ENCODE measurements at places on chromosomes 2 and 18.
A peak's percentile ranks its signal among the peaks of the same experiment; 100 is the strongest.

DNA sequence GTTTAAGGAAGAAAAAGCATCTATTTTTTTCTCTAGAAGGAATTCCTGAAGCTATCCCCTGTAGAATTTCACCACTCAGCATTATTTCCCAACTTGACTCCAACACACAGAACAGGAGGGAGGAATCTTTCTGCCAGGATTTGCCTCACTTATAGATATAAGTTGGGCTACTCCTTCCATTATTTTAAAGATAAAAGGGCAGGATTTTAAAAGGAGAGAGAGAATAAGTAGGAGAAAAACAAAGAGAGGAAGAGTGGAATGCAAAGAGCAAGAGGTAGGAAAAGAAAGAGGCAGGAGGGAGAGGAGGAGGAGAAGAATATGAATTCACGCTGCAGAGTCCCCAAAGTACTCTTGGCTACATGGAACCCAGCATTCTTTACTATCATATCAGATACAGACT lies 182.5 kb downstream of the TCF4 start:
- DNase-seq: no peak

DNA sequence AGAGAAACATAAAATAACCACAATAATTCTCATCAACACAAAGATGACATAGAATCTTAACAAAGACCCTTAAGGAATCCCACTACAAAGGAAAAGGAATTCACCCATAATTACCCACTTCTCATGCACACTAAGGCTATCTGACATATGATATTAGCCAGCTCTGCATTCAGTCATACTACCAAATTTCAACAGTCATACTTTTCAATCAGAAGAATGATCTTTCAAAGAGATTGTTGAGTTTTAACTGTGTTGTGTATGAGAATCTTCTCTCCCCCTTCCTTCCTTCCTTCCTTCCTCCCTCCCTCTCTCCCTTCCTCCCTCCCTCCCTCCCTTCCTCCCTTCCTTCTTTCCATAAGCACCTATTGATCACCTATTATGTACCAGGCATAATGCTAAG lies 17.0 kb downstream of the FZD7 start:
- DNase-seq: no peak

DNA sequence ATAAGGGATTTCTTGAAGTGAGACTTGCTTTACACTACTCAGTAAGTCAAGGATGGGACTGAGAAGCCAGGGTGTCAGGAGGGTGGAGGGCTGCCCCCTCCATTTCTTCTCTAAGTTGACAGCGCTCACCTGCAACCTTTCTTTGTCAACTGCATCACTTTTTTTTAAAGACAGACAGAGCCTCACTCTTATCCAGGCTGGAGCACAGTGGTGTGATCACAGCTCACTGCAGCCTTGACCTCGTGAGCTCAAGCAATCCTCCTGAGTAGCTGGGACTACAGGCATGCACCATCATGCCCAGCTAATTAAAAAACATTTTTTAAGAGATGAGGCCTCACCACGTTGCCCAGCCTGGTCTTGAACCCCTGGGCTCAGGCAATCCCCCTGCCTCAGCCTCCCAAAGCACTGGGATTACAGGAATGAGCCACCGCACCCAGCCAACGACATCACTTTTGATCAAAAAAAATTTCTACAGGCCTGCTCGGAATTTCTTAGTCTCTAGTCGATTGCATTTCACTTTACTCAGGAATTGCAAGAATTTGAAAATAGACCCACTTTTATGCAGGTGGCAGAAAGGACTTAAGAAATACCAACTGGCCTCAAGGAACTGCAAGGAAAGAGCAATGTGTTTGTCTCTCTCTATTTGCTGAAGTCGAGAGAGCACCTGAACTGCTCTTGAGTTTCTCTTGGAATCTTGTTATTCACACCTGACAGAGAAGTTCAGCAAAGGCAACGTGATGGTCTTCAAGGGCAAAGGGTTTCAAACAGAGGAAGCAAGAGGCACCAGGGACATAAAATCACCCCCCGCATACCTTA lies 101.4 kb downstream of the MYOM1 start:
- DNase-seq: no peak

- no peak for DNase-seq
These were observed 21.0 kb upstream of the CABLES1 start for GRCh38 chr18:23114171-23114881.

GRCh38 chr2:239190921-239191885 lies 209.6 kb downstream of the HDAC4 start:
- no peak for DNase-seq

DNA sequence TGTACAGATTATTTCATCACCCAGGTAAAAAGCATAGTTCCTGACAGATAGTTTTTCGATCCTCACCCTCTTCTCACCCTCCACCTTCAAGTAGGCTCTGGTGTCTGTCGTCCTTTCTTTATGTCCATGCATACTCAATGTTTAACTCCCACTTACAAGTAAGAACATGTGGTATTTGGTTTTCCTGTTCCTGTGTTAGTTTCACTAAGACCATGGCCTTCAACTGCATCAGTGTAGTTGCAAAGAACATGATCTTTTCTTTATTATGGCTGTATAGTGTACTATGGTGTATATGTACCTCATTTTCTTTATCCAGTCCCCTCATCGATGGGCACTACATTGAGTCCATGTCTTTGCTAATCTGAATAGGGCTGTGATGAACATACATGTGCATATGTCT lies 184.2 kb downstream of the KCNJ3 start:
- DNase-seq: no peak

GRCh38 chr2:121836611-121837010 lies 81.2 kb downstream of the TSN start:
- DNase-seq: no peak

- no peak for DNase-seq
These were observed 320.3 kb upstream of the VRK2 start for GRCh38 chr2:57726294-57726693.

GRCh38 chr2:230849633-230850357 lies 14.9 kb upstream of the ITM2C start:
- DNase-seq: no peak

- no peak for DNase-seq
These were observed 11.8 kb downstream of the GNAL start for GRCh38 chr18:11700876-11701275.

DNA sequence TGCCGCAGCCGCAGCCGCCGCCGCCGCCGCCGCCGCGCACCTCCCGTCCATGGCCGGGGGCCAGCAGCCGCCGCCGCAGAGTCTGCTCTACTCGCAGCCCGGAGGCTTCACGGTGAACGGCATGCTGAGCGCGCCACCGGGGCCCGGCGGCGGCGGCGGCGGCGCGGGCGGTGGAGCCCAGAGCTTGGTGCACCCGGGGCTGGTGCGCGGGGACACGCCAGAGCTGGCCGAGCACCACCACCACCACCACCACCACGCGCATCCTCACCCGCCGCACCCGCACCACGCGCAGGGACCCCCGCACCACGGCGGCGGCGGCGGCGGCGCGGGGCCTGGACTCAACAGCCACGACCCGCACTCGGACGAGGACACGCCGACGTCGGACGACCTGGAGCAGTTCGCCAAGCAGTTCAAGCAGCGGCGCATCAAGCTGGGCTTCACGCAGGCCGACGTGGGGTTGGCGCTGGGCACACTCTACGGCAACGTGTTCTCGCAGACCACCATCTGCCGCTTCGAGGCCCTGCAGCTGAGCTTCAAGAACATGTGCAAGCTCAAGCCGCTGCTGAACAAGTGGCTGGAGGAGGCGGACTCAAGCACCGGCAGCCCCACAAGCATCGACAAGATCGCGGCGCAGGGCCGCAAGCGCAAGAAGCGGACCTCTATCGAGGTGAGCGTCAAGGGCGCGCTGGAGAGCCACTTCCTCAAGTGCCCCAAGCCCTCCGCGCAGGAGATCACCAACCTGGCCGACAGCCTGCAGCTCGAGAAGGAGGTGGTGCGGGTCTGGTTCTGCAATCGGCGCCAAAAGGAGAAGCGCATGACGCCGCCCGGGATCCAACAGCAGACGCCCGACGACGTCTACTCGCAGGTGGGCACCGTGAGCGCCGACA lies 2.4 kb downstream of the POU3F3 start:
- DNase-seq: no peak

DNA sequence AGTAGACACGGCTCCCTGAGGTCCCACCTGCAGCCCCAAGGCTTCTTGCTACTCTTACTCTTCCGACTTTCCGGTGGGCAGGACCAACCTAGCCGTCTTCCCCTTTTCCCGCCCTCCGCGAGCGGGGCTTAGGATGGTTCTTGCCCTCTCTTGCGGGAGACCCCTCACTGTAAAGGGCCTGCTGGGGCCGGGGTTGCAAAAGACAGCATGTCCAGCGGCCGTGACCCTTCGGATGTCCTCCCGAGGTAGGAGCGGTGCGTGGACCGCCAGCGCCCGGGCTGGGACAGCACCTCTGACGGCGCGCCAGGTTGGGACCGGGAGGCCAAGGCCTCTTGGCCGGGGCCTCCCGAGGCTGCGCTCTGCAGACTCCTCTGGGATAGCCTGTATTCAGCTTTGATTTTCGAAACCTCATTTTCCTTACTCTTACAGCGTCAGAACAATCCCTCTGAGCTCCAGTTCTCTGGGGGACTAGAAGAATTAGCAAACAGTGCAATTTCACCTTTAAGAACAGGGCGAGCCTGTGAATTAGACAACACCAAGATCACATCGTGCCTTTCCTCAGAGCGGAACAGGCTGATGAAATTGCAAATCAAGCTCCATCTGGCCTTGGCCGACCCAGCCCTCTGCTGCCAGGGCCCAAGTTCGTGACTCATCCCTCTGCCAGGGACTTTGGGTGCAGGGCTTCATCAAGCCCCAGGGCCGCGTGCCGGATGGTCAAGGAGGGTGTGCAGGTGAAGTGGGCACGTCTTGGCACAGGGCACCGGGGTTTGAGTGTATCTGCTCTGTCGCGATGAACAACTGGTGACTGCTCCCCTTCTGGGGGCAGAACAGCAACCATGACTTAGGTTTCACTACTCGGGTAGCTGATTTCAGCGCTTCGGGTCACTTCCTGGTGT lies 777 bp downstream of the MOCOS start:
- no peak for DNase-seq

- no peak for DNase-seq
These were observed 317.0 kb upstream of the MMADHC start for GRCh38 chr2:149904352-149905175.

GRCh38 chr2:88024509-88024908 lies 8.2 kb upstream of the RNU2-63P start:
- DNase-seq: no peak

DNA sequence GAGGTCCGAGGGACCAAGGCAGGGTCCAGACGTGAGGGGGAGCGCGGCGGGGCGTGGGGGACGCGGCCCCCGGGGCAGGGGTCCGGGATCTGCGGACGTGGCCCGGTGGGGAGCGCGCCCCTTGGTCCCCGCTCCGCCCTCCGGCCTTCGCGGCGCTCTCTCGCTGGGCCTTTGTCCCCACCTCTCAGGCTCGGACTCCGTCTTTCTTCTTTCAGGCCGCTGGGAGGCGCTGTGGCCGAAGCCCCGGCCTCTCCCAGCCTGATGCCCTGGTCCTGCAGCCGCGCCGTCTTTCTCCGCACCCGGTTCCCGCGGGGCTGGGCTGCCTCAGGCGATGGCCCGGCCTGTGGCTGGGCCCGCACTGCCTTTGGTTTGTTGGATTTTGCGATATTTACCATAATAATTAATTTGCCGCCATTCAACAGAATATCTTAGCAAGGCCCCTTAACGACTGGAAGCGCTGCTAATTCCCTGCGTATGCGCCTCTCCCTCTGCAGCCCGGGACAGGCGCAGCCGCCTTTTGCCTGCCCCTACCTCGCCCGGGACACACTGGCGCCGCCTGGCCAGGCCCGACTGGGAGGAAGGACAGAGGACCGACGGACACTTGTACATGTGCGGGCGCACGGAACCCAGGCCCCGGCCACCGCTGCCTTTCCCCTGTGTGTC lies 10.8 kb downstream of the SIX3 start:
- no peak for DNase-seq

GRCh38 chr2:100043891-100044255 lies 98.5 kb downstream of the AFF3 start:
- no peak for DNase-seq

DNA sequence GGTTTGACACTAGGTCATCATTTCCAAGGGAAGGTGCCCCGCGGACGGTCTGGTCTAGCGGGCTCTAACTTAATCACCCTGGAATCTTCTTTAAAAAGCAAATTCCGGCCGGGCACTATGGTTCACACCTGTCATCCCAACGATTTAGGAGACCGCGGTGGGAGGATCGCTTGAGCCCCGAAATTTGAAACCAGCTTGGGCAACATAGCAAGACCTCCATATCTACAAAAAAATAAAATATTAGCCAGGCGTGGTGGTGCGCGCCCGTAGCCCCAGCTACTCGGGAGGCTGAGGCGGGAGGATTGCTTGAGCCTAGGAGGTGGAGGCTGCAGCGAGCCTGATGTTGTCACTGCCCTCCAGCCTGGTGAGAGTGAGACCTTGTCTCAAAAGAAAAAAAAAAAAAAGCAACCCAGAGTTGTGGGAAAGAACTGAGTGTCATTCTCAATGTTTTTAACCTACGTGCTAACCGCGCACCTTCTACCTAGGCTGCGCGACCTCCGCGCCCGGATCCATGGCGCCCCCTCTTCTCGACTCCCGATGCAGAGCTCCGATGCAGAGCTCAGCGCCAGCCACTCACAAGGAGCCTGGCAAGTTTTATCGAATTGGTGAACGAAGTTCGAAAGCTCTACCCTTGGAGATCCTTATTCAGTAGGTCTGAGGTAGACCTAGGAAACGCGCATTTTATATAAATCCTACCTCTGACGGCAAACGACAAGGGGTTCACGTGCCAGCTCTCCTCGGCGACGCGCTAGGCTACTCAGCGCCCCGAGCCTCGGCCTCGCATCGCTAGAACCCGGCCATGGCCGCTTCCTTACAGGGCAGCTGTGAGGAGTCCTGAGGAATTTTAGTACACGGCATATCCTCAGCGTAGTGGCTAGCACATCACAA lies 888 bp upstream of the TWSG1 start:
- DNase-seq: peak; percentile 11

DNA sequence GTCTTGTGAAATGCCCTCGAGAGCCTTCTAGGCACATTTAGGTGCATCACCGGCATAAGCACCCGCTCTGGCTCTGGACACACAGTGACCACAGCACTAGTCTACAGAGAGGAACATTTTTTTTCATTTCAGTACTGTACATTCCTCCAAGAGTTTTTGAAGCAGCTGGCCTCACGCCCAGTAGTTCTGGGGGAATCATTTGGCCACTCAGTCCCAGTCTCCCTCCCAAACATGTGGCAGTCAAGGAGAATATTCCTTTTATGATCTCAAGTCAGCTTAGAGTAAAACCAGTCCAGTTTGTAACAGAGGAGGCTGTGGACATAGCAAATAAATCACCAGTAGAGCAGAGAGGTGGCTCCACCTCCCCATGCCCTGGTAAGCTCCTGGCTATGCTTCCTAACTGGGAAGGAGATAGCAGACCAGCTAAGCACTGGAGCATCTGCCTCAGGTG lies 48.1 kb downstream of the KCNE4 start:
- DNase-seq: no peak

DNA sequence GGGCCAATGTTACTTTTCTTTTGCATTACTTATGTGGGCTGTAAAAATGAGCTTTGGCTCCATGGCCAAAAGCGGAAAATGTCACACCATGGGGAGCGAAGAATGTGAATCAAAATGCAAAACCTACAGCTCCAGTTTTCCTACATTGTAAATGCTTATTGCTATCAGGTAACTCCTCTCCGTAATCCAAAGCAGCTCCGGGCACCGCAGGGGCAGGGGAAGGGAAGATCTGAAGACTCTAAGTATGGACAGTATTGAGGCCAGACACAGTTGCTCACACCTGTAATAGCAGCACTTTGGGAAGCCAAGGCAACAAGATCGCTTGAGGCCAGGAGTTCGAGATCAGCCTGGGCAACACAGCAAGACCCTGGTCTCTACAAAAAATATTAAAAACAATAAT lies 7.1 kb upstream of the AGFG1 start:
- DNase-seq: no peak
